Lung (tissue), 17 donors: ENCODE measurements at places on chromosomes 2 and 18. TPM values are rescaled to one million over a fixed set of nuclear protein-coding genes. Genes with fewer than 3 reads are reported as not detected.

GRCh38 chr18:37565101-37565976 lies at the start of gene CELF4:
Gene CELF4 (minus strand): TSS chr18:37565798.
- peak; percentile 34 for DNase-seq

GRCh38 chr2:201859949-201860348 lies 53.6 kb downstream of the CDK15 start:
- DNase-seq = no peak

- no peak for DNase-seq
These were observed 41.0 kb downstream of the GALM start for GRCh38 chr2:38706846-38707345.

GRCh38 chr2:208638059-208638458 lies 231.5 kb downstream of the PTH2R start:
- DNase-seq = no peak

- DNase-seq = no peak
These were observed 4.8 kb downstream of the NEU4 start for GRCh38 chr2:241813644-241814392.

DNA sequence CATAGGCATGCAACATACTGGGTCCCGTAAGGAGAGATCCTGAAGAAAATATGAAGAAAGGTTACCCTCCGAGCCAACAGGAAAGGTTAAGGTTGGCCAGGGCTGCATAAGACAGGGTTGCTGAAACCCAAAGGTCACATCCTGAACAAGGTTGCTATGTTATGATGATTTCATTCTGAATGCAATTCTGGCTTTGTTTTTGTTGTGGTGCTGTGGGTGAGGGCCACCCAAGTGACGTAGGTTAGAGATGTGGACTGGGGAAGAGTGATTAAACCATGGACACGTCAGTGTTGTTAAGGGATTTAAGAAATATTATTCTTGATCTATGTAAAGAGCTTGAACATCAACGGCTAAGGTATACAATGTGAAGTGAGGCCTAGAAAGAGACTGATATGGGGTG lies 60.0 kb downstream of the ZEB2 start:
- DNase-seq = no peak

- DNase-seq = no peak
These were observed 735.0 kb upstream of the POU3F3 start for GRCh38 chr2:104118889-104119288.

GRCh38 chr2:120251078-120251477 lies 1.6 kb upstream of the RALB start:
- DNase-seq = no peak

Gene DSG1
- total RNA-seq = not detected

DNA sequence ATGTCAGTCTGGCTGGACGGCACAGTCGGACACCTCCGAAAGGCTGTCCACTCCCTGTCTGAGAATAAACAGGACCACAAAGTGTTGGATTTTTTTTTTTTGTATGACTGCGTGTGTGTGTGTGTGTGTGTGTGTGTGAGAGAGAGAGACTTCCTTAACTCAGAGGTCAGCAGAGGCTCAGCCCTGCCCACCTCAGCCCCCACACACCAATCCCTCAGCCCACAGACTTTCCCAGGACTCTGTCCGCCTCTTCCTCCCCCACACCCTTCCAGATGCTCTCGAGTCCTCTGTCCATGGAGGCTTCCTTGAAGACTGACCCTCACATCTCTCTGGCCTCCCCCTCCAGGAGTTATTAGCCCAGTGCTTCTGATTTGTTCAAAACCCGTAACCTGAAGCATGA lies 147.3 kb downstream of the BCL11A start:
- no peak for DNase-seq

- DNase-seq = peak; percentile 23
These were observed 18.1 kb downstream of the LPIN2 start for GRCh38 chr18:2994603-2995432.

Gene NT5DC4
- total RNA-seq = 0.09 TPM

DNA sequence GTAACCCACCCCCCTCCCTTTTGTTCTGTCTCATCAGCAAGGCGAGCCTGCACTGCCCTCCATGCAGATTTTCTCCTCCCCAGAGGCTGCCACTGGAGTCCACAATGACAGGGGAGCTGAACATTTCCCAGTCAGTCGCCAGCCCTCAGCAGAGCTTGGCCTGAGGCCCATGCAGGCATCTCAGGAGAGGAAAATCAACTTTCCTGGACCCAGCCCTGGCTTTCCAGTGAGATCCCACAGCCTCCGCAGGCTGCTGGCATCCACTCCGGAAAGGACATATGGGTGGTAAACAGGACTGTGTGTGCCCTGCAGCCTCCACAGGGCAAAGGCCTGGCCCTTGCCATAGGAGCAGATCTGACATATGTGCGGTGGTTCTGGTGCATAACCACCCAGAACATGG lies 253.8 kb downstream of the TNS1 start:
- no peak for DNase-seq

DNA sequence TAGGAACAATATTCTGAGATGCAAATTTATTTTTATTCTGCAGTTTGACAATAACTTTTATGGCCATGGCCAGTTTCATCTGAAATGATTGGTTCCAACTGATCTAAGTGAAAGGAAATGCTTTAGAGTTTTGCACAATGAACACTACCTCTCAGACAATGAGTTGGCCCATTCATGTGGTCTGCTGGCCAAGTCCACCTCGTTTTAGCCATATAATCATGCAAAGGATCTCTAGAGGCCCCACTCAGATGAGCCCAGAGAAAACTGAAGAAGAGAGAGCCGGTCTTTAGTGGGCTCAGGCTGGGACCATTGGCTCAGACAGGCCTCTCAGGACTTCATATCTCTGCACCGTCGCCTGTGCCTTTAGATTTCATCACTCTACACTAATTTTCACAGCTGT lies 254.7 kb downstream of the MREG start:
- DNase-seq = no peak

Gene TEX44
- not detected for total RNA-seq

DNA sequence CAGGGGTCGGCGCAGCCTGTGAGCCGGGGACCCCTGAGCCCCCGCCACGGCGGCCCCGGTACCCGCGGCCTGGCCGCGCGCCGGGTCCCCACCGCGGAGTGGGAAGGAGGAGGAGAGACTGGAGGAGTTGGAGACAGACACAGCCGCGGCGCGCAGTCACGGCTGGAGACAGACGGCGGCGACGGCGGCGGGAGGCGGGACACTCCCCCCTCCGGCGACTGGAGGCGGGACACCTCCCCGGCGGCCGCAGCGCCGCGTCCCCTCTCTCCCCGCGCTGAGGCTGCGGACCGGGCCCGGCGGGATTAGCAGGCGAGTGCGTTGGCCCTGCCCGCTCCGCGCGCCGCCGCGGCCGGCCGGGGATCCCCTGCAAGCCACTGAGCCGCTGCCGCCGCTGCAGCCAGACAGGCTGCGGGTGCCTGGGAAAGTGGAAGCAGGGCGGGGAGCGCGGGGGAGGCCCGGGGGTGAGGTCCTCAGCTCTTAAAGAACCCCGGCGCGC lies 1.0 kb upstream of the LDLRAD4 start:
- peak; percentile 66 for DNase-seq

Gene TFPI
- total RNA-seq = 253 TPM

GRCh38 chr2:156600196-156600595 lies 164.0 kb downstream of the GPD2 start:
- peak; percentile 61 for DNase-seq
